ENCODE measurements at places on chromosomes 11 and 22. TPM values are rescaled to one million over a fixed set of nuclear protein-coding genes. Genes with fewer than 3 reads are reported as not detected.

Gene APOL6
- 9.1 TPM for polyA plus RNA-seq

Gene APOBEC3H
- polyA plus RNA-seq: 0.28 TPM

Gene MYBPC3
- 7.8 TPM for polyA plus RNA-seq

Gene FXYD6
- polyA plus RNA-seq: 44.1 TPM

Gene MUC6
- not detected for polyA plus RNA-seq

Gene SCN3B
- not detected for polyA plus RNA-seq

Gene CRYBA4
- polyA plus RNA-seq: not detected
